SK-N-DZ (cell line): ENCODE measurements at places on chromosomes 16 and 17.

DNA sequence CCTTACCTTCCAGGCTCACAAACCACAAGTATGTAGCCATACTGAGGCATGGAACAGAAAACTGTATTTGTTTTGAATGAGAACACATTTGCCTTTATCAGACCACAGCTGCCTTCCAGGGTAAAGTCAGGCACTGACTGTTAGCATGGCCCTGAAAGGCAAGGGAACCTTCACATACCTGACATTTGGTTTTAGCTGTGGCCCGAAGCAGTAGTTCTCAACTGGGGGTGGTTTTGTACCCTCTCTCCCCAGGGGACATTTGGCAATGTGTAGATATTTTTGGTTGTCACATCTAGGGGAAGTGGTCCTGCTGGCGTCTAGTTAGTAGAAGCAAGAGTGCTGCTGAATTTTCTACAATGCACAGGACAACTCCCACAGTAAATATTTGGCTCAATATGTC lies 9.2 kb downstream of the HERPUD1 start:
- DNase-seq: no peak

- DNase-seq: no peak
Measured at GRCh38 chr17:76900723-76901122, 32.5 kb downstream of the MGAT5B start.

GRCh38 chr16:1311738-1312466 lies 2.5 kb downstream of the UBE2I start:
- no peak for DNase-seq

GRCh38 chr16:47079860-47080259 lies 63.9 kb downstream of the NETO2 start:
- DNase-seq: no peak

DNA sequence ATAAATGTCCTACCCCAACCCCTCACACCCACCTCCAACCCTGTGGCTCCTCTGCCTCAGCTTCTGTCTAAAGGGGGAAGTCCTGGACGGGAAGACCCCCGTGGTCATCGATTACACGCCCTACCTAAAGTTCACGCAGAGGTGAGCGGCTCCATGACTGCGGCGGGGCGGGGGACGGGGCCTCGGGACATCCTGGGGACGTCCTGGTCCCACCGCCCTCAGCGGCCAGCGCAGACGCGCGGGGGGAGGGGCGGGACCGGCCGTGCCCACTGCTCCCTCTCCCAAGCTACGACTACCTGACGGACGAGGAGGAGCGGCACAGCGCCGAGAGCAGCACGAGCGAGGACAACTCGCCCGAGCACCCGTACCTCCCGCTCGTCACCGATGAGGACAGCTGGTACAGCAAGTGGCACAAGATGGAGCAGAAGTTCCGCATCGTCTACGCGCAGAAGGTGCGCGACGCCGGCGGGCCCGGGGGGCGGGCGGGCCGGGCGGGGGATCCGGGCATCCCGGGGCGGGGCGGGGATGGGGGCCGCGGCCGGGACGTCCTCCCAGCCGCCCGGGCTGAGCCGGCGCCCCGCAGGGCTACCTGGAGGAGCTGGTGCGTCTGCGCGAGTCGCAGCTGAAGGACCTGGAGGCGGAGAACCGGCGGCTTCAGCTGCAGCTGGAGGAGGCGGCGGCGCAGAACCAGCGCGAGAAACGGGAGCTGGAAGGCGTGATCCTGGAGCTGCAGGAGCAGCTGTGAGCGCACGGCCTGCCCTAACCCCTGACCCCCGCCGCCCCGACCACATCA lies 6.7 kb downstream of the RUNDC3A start:
- no peak for DNase-seq

- DNase-seq: peak; percentile 12
Measured at GRCh38 chr16:62194828-62195227, 158.6 kb upstream of the CDH8 start.

- no peak for DNase-seq
Measured at GRCh38 chr16:49466529-49466831, 92.9 kb downstream of the C16orf78 start.

DNA sequence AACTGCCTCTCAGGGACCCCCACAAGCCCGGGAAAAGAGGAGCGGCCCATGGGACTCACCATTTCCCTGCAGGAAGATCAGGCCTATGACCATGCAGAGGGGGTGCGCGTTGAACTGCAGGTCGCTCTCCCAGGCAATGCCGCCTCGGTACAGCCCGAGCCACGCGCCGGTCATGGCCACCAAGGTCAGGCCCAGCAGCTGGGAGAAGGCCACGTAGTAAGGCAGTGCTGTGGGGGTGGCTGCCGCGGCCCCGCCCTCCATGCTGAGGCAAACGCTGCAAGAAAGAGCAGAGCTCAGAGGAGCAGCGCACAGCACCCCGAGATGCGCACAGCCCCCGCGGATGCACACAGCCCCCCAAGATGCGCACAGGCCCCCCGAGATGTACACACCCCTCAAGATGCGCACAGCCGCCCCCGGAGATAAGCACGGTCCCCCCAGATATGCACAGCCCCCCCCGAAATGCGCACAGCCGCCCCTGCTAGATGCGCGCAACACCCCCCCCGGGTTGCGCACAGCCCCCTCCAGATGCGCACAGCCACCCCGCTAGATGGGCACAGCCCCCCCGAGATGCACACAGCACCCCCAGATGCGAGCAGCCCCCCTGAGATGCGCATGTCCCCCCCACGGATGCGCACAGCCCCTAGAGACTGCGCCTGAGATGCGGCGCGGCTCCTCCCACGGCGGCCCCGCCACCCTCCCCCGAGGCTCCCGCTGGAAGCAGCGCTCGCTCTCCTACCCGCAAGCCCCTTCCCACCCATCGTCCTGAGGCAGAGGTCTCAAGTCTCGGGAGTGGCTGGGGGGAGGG lies 8.6 kb downstream of the CYB561 start:
- DNase-seq: no peak
